ENCODE measurements at places on chromosomes 5 and 9.

DNA sequence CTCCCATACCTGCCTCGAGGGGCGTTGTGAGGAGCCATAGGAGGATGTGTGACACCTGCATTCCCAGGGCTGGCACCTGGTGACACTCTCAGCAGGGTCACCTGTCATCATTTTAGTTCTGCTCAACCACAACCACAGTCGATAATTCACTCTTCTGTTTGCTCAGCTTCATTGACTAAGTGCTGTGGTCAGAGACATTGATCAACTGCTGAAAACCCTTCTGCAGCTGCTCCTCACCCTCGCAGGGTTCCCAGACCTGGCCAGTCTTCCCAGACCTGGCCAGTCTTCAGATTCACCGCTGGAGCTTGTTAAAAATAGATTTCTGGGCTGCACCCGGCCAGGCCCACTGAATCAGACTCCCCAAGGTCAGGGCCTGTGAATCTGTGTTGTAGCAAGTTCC, 92.8 kb downstream of the MVB12B start:
- DNase-seq: no peak

DNA sequence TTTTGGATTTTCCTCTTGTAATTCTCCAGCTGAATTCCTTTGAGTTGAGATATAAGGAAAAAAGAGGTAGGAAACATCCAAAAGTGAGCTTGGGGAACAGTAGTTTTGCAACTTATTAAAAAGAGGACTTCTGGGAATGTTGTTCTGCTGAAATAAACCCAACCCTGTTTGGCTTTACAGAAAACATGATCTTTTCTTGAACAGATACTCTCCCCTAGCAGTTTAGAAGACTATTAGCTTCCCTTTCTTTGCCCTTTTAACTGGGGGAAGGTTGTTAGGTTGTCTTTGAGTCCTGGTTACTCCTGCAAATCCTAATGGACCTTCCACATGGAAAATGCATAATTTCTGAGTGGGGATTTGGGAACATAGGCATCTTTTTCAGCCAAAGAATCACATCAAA, 168.7 kb upstream of the RPS23 start:
- DNase-seq: no peak

GRCh38 chr9:136255896-136256890, 10.6 kb upstream of the QSOX2 start:
- DNase-seq: no peak

DNA sequence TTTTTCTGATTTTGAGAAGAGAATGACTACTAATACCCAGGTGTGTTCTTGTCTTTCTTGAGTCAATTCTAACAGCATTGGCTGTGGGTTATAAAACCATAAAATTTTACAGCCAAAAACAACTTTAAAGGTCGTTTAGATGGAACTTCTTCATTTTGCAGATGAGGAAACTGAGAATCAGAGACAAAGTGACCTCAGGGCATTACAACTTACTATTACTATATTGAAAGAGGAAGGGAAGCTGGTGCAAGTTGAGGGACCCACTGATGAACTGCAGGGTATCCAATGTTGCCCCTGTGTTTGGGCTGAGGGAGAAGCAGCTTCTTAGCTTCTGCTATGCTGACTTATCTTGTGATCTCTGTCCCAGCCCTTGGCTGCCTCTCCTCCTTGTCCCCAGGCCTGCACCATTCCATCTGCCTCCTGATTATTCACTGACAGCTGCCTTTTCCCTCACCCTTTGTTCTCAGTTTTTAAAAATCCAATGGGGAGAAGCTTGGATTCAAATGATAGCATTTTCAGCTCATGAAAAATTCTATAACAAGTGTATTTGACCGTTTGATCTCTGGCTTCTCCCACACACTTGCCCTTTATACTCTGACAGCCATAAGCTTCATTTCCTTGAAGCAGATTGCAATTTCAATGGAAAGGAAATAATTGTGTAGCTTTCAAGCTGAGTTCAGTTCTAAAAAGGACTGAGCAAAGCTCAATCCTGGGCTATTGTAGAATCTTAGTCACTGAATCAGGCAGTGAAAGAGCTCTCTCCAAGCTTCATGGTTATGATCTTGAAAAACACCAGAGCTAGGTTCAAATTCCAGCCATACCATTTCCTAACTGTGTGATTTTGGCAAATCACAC, 68.5 kb downstream of the TMC1 start:
- no peak for DNase-seq

GRCh38 chr5:135364421-135365262, 34.4 kb downstream of the MACROH2A1 start:
- no peak for DNase-seq

- no peak for DNase-seq
These were observed 4.7 kb downstream of the NOTCH1 start for GRCh38 chr9:136541179-136541578.

DNA sequence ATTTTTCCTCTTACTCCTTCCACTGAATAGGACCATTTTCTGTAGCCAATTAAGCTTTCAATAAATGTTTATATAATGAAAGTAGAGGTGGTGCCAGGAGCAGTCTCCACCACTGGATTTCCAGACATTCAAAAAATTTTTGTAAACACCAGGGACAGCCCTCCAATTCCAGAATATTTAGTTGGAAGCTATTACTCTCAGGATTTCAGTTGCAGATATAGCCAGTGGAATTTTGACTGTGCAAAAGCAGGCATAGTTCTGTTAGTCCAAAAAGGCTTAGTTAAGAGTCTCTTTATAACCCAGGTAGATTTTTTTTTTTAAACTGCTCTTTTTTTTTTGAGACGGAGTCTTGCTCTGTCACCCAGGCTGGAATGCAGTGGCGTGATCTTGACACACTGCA, 138.1 kb upstream of the DMRT1 start:
- DNase-seq: peak; percentile 25
